Glutamatergic neuron (in vitro differentiated cells): ENCODE measurements at places on chromosomes 1 and 21.

DNA sequence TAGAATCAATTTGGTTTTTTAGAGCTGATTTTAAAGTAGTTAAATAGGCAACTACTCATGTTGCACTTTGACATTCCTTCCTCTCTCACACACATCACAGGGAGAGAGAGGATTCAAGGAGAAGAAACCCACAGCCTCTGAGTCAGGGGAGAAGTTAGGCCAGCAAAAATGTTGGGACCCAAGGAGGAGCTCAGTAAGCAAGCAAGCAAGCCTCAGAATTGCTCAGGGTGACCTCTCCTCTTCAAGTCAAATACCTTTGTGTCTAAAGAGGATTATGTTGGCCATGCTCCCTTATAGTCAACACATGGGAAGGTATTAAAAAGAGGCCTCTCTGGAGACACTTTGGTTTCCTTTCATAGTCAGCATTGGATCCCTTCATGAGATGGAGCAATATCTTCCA lies 80.5 kb upstream of the WARS2 start:
- DNase-seq = no peak

DNA sequence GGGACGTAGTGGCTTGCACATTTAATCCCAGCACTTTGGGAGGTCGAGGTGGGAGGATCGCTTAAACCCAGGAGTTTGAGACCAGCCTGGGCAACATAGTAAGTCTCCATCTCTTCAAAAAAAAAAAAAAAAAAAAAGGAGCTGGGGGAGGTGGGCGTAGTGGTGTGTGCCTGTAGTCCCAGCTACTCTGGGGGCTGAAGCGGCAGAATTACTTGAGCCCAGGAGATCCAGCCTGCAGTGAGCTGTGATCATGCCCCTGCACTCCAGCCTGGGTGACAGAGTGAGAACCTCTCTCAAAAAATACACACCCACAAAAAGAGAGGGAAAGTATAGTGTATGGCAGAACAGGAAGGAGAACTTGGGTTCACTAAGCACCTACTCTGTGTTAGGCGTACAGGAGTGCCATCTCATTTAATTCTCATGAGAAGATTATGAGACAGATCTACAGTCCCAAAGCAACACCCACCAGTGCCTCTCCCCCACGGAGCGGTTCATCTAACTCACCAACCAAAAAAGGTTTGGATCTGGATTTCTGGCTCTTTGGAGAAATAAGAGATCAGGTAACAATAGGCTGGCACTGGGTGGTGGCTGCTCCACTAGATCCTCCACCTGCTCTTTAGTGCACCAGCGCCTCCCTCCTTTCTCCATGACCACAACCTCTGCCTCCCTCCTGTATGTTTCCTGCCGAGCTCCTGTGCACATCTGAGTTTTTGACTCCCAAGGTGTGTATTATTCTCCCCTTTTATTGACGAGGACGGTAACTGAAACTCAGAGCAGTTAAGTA lies 1.4 kb upstream of the TRAF5 start:
- no peak for DNase-seq

DNA sequence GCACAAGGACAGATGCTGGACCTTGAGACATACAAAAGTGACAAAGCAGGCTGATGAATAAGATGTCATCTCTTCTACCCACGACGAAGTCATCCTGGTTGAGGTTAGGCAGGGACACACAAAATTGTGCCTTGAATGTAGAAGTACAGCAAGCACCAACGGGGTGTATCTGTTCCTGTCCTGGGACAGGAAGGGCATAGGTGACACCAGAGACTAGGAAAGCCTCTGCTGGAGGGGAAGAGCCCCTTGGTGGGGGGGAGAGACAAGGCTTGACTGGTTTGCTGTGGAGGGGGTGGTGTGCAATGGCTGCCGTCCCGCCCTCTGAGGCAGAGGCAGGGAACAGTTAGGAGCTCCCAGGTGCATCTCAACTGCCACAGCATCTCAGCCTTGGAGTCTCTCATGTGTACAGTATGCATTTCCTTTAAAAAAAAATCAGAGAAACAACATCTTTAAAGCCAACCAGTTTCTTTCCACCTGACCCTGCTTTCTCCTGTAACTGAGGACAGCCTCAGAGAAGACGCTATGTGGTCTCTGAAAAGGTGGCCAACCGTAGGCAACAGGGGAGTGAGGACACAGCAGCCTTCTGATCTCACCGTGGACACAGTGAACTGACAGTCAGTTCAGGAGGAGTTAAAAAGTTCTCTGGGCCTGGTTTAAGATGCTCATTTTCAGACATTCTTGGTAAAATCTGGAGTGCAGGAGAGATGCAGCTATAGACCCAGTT lies 17.7 kb upstream of the GFI1 start:
- DNase-seq = no peak

DNA sequence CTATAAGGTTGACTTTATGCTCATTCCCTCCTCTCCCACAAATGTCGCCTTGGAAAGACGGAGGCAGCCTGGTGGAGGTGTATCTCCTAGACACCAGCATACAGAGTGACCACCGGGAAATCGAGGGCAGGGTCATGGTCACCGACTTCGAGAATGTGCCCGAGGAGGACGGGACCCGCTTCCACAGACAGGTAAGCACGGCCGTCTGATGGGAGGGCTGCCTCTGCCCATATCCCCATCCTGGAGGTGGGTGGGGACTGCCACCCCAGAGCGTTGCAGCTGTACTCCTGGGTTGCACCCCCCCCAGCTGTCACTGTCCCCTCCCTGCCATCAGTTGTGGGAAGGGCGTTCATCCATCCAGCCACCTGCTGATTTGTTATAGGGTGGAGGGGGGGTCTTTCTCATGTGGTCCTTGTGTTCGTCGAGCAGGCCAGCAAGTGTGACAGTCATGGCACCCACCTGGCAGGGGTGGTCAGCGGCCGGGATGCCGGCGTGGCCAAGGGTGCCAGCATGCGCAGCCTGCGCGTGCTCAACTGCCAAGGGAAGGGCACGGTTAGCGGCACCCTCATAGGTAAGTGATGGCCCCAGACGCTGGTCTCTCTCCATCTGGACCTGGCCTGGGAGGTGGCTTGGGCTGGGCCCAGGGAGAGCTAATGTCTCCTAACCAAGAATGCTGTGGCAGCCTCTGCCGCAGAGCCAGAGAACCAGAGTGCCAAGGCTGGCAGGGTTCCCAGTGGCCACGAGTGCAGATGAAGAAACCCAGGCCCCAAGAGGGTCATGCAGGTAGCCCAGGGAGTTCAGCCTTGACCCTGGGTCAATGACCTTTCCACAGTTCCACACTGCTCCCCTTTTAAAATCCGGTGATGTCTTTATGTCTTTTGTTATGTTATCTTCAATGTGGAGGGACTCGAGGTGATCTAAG lies 13.1 kb downstream of the PCSK9 start:
- DNase-seq = no peak

- no peak for DNase-seq
These were observed 27.6 kb downstream of the COQ8A start for GRCh38 chr1:226967665-226968064.

GRCh38 chr1:199546323-199546722 lies 481.2 kb upstream of the NR5A2 start:
- DNase-seq = no peak

DNA sequence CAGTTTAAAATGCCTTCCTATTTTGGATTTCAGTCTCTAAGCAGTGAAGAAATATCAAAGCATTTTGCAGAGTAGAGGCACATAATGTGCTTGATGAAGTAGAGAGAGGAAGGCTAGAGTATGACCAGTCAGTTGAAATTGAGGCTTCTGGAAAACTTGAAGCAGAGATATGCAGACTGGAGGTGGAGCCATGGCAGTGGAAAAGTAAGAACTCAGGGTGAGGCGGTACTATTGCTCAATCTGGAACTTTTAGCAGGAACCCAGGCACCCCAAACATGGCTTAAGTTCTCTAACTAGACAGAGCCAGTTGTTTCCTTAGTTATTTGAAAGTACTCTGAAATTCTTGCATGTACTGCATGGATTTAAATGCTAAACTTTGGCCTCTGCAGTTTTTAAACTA lies 288.6 kb downstream of the HHAT start:
- DNase-seq = no peak

DNA sequence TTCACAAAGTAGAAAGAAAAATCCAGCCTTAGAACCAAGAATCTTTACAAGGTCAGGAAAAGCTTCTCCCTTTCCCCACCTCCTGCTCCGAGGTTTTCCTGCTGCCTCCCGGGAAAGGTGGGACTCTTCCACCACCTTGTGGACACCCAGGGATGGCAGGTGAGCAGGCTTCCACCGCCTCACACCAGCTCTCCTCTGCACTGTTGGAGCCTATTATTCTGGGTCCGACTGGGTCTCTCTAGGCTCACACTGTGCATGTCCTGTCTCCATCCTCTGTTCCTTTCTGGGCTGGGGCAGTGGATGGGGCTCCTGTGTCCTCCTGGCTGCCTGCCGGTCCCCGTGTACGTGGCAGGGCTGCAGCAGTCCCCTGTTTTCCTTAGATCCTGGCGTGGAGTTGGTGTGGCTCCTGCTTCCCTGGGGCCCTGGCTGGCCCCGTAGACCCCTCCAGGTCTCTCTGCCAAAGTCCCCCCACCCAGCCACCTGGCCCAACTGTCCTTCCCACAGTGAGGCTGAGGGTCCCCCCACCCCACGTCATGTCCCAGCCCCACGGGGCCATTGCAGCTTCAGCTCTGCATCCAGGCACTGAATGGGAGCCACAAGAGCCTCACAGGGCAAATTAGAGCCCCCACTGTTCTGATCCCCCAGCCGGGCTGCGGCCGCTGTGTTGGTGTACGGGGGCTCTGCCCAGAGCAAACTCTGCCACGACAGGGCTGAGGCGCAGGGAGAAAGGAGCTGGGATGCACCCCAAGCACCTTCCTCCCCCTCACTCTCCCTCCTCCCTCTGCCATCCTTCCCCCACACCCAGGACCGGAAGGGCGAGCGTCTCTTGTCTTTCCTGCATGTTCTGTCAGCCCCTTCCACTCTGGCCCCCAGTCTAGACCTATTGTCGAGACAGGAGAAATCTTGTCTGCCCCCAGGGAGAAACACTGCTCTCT lies 3.3 kb upstream of the SLC45A1 start:
- peak; percentile 84 for DNase-seq
